ENCODE measurements at places on chromosomes 13 and 19.

DNA sequence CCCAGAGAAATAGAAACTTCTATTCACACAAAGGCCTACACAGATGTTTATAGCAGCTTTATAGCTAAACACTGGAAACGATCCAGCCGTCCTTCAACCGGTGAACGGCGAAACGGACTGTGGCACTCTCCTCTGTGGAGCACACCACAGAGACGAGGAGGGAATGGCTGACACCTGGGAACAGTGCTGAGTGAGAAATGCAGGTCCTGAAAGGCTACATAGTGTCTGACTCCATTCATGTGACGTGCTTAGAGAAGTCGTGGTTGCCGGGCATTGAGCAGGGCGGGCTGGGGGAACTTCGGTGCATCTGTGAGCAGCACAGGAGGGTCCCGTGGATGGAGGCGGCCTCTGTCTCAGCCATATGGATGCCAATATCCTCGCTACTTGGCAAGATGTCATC, 3.1 kb upstream of the GRK1 start:
- no peak for DNase-seq

- no peak for DNase-seq
These were observed 94.1 kb upstream of the STARD13 start for GRCh38 chr13:33379608-33380007.

DNA sequence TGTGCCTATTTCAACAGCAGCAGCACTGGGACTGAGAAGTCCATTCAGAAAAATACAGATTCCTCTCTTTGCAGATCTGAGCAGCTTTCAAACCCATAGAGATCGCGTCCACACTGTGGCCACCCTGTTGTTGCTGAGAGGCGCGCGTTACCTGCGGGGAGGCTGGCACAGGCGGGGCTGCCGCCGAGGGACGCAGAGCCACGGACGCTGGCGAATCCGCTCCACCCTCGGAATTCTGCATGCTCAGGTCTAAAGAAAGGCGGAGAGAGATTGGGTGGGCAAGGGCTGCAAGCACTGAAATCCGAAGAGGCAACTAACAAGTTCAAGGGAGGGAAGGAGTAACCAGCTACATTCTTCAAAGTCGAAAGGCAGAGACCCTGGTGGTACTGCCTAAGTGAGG, 63.0 kb downstream of the RFX2 start:
- DNase-seq = no peak

- DNase-seq = no peak
These were observed 5.8 kb upstream of the USE1 start for GRCh38 chr19:17209126-17210036.

- no peak for DNase-seq
These were observed 1.5 kb downstream of the BCKDHA start for GRCh38 chr19:41399091-41399490.

DNA sequence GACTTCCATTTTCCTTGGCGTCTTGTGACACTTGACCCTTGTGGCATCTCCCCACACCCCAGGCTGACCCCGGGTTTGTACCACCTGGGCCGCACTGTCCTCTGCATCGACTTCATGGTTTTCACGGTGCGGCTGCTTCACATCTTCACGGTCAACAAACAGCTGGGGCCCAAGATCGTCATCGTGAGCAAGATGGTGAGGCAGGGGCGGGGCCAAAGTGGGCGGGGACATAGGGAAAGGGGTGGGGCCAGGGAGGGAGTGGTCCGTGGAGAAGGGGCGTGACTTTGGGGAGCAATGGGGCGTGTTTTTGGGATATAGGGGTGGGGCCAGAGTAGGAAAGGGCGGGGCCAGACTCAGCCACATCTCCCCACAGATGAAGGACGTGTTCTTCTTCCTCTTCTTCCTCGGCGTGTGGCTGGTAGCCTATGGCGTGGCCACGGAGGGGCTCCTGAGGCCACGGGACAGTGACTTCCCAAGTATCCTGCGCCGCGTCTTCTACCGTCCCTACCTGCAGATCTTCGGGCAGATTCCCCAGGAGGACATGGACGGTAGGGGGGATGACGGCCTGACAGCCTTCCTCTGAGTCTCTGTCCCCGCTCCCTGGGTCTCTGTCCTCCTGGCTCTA, 42.8 kb downstream of the TRPM4 start:
- DNase-seq = no peak

GRCh38 chr19:18289471-18290301, 8.3 kb upstream of the JUND start:
- no peak for DNase-seq

GRCh38 chr13:55869648-55870047, 1271.1 kb upstream of the PRR20A start:
- DNase-seq = no peak

DNA sequence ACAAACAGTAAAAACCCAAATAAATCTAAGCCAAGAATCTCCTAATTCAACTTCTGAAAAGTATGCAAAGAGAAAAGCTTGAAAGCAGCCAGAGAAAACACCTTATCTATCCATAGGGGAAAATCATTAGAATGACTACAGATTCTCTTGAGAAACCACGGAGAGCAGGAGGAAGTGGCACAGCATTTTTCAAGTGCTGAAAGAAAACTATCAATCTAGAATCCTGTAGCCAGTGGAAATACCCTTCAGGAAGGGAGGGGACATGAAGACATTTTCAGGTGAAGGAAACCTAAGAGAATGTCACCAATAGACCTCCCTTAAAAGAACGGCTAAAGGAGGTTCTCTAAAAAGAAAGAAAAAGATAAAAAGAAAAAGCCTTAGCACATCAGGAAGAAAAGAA, 66.2 kb upstream of the XPO4 start:
- DNase-seq = no peak

- no peak for DNase-seq
These were observed 91.8 kb downstream of the WTIP start for GRCh38 chr19:34573226-34573864.

GRCh38 chr13:106349080-106349931, 186.2 kb downstream of the EFNB2 start:
- no peak for DNase-seq

GRCh38 chr19:679418-680286, 3.5 kb downstream of the FSTL3 start:
- DNase-seq = no peak

- DNase-seq = no peak
These were observed 13.0 kb upstream of the KCNN1 start for GRCh38 chr19:17953869-17954268.

Data from NCI-H2227 treated with DMSO at 0.1 percent for 48 hours (cell line).